Activated T-cell treated with anti-CD3 and anti-CD28 coated beads, Interleukin-2, amount 50 U/mL, for 48 hours (primary cell): ENCODE measurements at places on chromosomes 7 and 10.

- DNase-seq = no peak
These were observed 30.3 kb downstream of the ARL5B start for GRCh38 chr10:18689498-18689897.

- DNase-seq = no peak
These were observed 2.5 kb downstream of the TES start for GRCh38 chr7:116212869-116213268.

DNA sequence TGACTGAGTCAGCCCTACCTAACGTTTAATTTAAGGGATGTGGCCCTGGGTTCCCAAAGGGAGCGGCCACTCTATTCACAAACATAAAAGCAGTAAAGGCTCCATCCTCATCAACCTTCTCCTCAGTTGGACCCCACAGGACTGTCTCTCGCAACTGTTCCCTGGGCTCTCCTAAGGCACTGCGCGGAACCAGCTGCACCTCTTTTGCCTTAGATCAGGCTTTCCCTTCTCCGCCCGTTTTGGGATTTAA lies 689 bp upstream of the GTPBP4 start:
- no peak for DNase-seq

- no peak for DNase-seq
These were observed 47.2 kb downstream of the ANKIB1 start for GRCh38 chr7:92292981-92293380.

DNA sequence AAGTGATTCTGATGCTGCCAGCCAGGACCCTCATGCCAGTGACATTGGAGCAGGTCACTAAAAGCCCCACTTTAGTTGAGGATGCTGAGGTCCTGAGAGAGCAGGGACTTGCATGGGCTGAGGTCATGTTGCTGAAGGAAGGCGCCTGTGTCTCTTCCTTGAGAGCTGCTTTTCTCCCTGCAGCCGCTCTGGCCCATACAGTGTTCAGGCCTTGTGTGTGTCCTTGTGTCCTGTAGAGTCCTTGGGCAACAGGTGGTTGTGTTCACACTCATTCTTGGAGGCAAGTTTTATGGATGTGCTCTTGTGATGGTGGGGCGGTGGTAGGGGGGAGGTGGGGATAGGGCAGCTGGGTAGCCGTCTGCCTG lies 33.3 kb downstream of the TSPAN14 start:
- DNase-seq = no peak

- DNase-seq = no peak
These were observed 33.3 kb downstream of the GBX1 start for GRCh38 chr7:151133986-151134742.

- DNase-seq = no peak
These were observed 701.6 kb upstream of the ANKRD30A start for GRCh38 chr10:36423821-36424248.

DNA sequence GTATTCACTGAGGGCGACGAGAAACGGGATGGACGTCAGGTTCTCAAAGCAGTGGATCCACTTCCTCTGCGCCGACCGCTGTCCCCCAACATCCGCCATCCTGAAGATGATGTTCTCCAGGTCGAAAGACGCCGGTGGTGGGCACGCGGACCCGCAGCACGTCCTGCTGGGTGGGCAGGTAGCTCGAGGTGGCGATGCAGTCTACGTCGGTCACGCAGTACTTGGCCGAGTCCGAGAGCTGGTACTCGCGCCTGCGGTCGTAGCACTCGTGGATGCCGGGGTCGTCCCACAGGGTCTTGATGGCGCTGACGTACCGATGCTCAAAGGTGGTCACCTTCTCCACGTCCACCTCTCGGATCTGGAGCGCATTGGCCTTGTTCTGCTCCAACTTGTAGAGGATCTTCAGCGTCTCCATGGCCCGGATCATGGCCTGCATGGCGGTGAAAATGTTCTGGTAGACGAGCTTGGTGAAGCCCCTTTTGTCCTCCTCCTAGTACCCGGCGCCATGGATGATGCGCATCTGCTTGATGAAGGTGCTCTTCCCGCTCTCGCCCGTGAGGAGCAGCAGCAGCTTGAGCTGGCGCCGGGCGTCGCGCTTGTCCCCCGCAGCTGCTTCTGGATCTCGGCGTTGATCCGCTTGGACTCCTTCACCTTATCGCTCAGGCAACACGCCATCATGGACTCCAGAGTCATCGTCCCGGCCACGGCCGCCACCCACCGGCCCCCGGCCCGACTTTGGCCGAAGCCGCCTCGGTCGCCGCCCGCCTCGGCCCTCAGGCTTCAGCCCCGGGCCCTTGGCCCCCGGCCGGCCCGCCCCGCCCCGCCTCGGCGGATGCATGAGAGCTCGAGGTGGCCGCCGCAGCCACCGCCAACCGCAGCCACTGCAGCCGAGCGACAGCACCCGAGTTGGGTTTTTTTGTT lies 122.9 kb upstream of the KCTD7 start:
- DNase-seq = peak; percentile 51

GRCh38 chr10:124875596-124875995 lies 66.3 kb upstream of the ZRANB1 start:
- DNase-seq = no peak

- DNase-seq = no peak
These were observed 92.6 kb downstream of the NPSR1 start for GRCh38 chr7:34750636-34751035.

DNA sequence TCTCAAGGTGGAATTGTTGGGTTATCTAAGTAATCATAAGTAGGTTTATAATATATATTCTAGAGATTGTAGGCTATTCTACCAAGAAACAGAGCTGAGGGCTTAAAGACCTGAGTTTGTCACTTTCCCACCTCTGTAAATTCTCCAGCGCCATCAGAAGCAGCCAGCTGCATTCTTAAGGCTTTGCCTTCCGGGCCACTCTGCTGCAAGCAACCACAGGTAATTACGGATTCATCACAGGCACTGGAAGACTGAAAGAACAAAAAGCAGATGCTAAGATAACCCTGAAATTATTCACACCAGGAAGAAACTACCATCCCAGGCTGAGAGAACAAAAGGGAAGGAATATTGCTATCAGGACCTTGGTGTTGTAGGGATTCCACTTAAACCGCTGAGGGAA lies 137.8 kb upstream of the JCAD start:
- DNase-seq = no peak

- no peak for DNase-seq
These were observed 112.5 kb downstream of the MYOF start for GRCh38 chr10:93369588-93370164.

- DNase-seq = no peak
These were observed 5.7 kb downstream of the TRIM8 start for GRCh38 chr10:102649797-102650654.

DNA sequence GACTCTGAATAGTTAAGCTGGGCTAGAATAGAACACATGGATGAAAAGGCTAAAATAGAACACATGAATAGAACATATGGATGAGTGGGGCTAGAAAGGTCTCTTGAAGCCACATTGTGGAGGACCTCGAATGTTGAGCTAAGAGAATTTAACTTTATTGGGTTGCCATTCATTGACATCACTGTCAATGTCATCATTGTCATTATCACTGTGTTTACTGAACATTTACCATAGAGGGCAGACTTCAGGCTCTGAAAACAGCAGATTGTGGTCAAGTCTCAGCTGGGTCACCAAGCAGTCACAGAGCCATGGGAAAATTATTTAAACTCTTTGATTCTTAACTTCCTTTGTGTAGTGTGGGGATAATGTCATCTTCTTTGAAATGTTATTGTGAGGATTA lies 80.4 kb downstream of the WDFY4 start:
- no peak for DNase-seq

DNA sequence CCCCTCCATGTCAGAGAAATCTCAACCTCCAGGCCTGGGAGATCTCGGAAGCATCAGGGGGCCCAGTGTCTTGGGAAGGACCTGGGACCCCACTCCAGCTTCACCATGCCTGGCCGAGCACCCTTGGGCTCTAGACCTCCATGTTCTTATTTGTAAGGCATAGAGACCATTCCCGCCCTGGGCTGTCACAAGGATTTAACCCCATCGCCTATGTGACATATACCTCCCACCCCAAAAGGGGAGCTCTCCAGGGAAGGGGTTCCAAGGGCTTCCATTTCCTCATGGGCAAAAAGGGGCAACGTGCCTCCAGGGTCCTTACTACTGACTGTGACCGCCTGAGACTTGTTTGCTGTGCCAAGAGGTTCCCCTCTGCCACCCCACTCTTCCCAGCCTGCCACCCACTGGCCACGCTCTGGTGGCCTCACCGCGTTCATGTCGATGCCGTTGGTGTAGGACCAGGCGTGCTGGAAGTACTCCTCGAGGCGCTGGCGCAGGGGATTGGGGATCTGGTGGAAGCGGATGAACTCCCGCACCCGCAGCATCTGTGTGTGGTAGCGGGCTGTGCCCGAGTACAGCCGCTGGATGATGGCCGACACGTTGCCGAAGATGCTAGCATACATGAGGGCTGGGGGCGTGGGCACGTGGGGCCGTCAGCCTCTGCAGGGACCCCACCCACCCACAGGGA lies 27.5 kb downstream of the KCNH2 start:
- no peak for DNase-seq

DNA sequence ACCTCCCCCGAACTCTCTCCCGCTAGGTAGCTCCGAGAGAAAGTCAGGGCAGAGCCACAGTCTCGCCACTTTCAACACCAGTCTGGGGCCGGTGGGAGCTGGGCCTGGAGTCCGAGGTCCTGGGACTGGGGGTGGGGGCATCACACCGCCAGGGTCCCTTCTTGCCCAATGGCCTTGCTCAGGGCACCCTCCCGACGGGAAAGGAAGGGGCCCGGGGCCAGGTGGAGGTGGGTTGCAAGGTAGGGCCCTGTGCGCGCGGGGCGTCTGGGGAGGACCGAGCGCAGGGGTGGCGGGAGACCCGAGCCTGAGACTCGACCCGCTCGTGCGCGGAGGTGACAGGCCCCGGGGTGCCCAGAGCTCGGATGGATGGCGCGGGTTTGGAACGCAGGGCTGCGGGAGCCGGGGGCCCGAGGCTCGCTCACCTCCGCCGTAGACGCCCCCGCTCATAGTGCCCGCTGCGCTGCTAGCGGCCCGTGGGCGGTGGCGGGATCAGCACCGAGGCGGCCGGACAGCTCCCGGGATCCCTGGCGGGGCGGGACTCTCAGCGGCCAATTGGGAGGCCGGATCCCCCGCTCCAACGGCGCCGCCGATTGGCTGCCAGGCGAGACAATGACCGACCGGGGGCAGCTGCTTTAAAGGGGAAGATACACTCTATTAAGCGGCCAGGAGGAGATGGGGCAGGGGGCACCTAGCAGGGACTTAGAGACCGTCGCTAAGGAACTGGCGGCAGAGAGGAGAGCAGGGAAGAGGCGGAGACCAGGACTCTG lies at the start of gene ACTL6B:
ACTL6B (minus strand) TSS at position 541 of the 767 bp plus-strand sequence; CDS start at position 447, 94 bp downstream.
- peak; percentile 75 for DNase-seq

DNA sequence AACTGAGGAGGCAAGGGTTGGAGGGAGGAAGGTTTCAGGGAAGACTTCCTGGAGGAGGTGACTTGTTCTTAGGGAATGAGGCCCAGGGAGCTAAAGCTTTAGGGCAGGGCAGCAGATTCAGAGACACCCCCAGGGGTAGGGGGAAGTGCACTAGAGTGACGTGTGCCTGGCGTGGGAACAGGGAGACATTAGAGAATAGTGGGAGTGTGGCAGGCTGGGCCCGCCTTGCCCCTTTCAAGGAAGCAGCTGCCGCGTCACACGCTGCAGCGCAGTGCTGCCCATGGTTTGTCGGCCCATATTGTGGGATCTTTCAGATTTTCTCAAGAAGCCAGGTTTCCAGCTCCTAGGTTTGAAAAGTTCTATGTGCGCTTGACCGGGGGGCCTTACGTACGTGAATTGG lies 139.4 kb downstream of the LHPP start:
- no peak for DNase-seq

DNA sequence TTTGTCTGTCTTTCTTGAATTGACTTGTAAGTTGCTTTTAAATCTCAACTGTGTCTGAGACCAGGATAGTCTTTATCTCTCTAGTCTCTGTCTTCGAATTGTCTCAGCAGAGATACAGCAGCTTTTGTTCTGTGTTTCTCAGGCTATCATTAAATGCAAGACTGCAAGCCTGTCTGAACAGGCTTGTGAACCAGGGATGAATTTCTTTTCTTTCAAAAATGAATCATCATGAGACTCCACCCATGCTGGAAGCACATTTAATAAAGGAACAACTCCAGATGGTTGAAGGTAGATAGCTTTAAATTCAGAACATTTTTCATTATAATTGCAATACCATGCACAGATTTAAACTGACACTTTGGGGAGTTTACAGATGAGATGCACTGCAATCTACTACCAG lies 155.9 kb downstream of the SEC23IP start:
- no peak for DNase-seq

GRCh38 chr10:47257396-47258120 lies 42.4 kb upstream of the GDF10 start:
- DNase-seq = no peak

- DNase-seq = no peak
These were observed 511.7 kb downstream of the PLXDC2 start for GRCh38 chr10:20327954-20328353.

- DNase-seq = peak; percentile 41
These were observed 89.3 kb downstream of the BEND7 start for GRCh38 chr10:13439313-13440184.

- no peak for DNase-seq
These were observed 80.7 kb downstream of the MAD1L1 start for GRCh38 chr7:2151801-2152612.

- DNase-seq = no peak
These were observed 503.5 kb downstream of the KIF20B start for GRCh38 chr10:90204956-90205314.

- DNase-seq = no peak
These were observed 14.4 kb downstream of the POT1 start for GRCh38 chr7:124915242-124915641.

DNA sequence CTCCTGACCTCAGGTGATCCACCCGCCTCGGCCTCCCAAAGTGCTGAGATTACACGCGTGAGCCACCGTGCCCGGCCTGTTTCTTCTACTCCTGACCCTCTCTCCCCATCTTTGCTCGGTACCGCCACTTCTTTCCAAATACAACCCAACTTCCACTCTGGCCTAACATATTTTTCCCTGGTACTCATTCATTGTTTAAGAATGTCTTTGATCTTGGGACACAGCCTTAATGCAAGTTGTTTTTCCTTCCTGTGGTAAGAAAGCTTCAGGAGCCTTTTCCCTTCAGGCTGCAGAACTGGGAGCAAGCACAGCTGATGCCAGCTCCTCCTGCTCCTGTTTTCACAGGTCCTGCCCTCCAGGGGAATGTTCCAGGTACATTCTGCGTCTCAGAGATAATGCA lies 13.7 kb downstream of the CALML3 start:
- no peak for DNase-seq

GRCh38 chr7:91634485-91635177 lies 245.9 kb downstream of the MTERF1 start:
- no peak for DNase-seq

GRCh38 chr7:112383671-112384417 lies 66.4 kb upstream of the IFRD1 start:
- no peak for DNase-seq

DNA sequence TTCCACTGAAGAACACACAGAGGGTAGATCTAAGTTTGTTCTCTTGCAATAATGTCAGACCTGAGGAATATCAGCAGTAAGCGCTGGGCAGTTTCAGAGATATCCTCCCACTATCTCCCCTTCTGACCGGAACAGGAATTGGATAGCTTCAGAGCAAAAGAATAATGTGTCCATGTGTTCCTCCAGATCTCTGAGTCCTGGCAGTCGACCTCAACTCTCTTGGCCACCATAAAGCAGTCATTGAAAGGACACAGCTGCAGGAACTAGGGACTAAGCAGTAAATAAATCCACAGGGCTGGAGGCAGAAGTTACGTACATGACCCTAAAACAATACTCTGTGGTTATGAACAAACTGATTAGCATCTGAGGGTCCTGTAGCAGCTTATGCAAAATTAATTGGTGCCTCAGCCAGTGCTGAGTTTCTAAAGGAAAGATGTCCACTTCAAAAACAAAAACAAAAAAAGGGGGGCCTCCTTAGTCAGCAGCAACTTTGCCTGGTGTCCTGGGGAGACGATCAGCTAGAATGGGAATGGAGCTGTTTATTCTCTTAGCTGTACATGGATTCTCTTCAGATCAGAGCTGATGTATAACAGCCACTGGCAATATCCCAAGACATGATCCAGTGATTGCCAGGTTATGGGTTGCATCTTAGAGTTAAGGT lies 6.4 kb upstream of the PRTFDC1 start:
- DNase-seq = no peak
